ENCODE measurements at places on chromosomes 1 and 21.

GRCh38 chr1:55225228-55225627 is 10.1 kb upstream of the USP24 start:
- DNase-seq = no peak

DNA sequence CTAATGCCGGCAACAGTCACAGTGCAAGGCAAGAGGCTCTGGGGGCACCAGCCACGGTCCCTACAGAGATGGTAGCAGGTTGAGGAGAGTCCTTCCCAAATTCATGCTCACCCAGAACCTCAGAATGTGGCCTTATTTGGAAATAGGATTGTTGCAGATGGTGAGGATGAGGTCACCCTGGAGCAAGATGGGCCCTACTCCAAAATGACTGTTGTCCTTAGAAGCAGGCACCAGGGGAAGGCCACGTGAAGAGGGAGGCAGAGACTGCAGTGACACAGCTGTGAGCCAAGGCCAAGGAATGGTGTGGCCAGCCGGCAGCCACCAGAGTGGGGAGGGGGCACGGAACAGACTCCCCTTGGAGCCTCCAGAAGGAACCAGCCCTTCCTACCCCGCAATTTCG is 70.8 kb upstream of the CLDN14 start:
- DNase-seq = no peak

GRCh38 chr21:42381347-42381984 is 14.4 kb downstream of the TMPRSS3 start:
- DNase-seq = peak; percentile 45

DNA sequence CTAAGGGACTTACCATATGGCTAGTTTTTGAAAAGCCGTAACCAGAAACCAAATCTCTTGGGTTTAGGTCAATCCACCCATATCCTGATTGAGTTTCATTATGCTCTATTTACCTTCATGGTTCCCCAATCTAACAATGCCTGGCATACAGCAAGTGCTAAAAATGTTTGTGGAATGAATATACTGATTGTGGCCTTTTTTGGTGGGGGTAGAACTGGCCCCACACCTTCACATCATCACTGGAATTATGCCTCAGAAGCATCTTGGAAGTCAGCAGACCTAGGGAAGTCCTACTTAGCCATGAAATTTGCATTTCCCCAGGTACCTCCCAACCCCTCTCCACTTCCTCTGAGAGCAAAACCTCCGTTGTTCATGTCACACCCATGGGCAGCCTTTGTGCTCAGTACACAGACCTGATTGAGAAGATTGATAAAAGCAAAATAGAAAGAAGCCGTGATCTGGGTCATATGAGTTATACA is 17.8 kb upstream of the SLAMF1 start:
- no peak for DNase-seq

DNA sequence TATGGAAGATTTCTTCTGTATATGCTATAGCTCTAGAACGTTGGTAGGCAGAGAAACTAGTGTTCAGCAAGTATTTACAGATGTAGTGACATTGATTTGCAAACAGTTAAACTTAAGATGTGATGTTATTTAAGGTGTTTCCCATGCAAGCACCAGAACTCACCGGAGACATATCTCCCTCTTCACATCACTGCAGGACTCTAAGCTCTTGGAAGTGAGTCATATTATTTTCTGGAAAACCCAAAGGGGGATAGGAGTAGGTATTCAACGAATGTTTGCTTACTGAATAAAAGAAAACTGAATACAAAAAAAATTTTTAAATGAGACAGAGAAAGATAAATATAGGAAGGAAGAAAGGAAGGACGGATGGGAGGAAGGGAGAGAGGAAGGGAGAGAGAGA is 25.0 kb downstream of the RGS4 start:
- no peak for DNase-seq

DNA sequence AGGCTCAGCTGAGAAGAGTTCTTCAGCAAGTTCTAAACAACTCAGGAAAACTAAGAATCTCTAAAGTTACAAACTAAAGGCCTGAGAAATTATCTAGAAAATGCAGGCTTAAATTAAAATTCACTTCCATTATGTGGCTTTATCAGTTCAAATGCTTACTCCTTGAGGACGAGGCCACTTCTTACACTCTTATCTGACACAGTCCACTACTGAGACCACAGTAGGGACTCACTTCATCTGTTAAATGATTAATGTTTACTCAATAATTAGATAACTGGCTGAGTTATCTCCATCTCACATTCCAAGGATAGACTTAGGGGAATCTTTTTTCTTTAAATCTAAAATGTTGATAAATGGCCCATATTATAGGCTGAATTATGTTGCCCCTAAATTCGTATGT is 1.6 kb downstream of the C1orf141 start:
- no peak for DNase-seq

GRCh38 chr21:44424608-44425306 is 30.6 kb upstream of the LRRC3 start:
- DNase-seq = no peak

DNA sequence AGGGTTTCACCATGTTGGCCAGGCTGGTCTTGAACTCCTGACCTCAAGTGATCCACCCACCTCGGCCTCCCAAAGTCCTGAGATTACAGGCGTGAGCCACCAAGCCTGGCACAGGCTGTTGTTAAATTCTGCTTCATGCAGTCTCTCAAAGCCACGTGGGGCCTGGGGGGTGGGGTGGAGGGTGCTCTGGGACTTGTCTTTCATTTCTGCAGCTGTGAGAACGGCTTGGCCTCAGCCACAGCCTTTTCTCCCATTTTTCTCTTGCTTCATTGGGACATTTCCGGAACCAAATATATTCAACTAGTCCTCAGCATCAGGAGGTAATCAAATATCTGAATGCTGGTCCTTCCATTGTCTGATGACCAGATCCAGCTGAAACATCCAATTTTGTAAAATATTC is 27.6 kb upstream of the KCNE2 start:
- no peak for DNase-seq

DNA sequence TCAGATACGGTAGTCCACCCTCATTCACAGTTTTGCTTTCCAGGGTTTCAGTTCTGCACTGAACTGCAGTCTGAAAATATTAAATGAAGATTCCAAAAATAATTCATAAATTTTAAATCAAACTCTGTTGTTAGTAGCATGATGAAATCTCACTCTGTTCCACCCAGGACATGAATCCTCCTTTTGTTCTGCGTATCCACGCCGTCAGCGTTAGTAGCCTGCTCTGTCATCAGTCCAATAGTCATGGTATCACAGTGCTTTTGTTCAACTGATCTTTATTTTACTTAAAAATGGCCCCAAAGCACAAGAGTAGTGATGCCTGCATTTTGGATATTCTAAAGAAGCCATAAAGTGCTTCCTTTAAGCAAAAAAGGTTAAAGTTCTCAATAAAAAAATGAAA is 23.9 kb downstream of the CHD1L start:
- no peak for DNase-seq

All from activated T-cell treated with anti-CD3 and anti-CD28 coated beads, Interleukin-2, amount 50 U/mL, for 72 hours (primary cell).